Right forelimb (tissue), 1 donor: ENCODE measurements at places on chromosomes 4 and X.

GRCh38 chrX:96027407-96027806 is 657.2 kb upstream of the DIAPH2 start:
- DNase-seq: no peak

DNA sequence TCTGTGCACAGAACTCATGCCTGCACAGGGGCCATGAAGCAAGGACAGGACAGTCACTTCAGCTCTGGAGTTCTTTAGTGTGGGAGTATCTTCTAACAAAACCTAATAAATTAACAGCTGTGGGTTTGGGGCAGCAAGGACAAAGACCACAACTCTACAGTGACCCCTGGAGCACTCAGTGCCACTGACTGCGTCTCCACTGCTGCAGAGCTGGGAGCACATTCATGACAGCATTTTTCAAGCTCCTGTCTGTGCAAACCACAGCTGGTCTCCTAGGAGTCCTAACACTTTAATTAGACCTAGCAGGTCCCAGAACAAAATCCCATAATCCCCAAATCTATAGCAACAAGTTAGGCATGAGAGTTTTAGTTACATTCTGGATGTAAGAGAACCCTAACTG is 76.5 kb downstream of the RTL9 start:
- DNase-seq: no peak

GRCh38 chr4:67701517-67701850 is 529 bp upstream of the UBA6 start:
- no peak for DNase-seq

- no peak for DNase-seq
Measured at GRCh38 chr4:11415409-11416070, 13.2 kb downstream of the HS3ST1 start.

DNA sequence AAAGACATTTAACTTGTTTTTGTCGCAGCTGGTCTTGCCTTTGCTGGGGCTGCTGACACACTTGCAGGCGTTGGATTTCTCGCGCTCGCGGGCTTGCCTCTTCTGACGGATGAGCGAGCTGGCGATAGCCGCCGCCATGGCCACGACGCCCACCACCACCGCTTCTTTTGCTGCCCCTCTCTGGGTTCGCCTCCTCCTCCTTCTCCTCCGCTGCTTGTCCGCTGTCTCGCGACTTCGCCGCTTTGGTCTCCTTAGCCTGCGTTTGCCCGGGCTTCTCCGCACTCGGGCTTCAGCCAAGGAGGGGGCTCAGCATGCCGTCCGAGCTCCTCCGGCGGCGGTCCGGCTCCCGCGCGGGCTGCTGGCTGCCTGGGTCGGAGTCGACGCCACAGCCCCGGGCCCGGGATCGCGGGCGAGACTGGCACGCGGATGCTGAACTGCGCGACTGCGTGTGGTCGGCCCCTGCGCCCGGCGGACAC is 613 bp downstream of the FGF13 start:
- peak; percentile 56 for DNase-seq

GRCh38 chrX:150229030-150229429 is 134.1 kb upstream of the MAMLD1 start:
- DNase-seq: no peak

- no peak for DNase-seq
Measured at GRCh38 chr4:182795446-182796238, 121.5 kb downstream of the DCTD start.

DNA sequence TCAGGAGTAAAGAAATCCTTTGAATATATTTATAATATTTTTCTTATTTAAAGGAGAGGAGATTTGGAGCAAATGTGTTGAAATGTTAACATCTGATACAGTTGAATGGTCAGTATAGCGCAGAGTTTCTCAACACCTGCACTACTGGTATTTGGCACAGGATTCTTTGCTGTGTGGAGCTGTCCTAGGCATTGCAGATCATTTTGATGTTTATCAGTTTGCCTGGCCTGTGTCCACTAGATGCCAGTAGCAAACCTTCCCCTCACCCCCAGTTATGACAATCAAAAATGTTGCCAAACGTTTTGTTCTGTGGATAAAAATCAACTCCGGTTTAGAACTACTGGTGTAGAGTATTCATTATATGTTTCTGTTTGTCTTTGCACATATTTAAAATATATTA is 765.3 kb upstream of the SLIT2 start:
- no peak for DNase-seq

- no peak for DNase-seq
Measured at GRCh38 chr4:3308691-3309090, 15.9 kb downstream of the RGS12 start.

- no peak for DNase-seq
Measured at GRCh38 chr4:177001271-177002175, 208.8 kb upstream of the VEGFC start.

DNA sequence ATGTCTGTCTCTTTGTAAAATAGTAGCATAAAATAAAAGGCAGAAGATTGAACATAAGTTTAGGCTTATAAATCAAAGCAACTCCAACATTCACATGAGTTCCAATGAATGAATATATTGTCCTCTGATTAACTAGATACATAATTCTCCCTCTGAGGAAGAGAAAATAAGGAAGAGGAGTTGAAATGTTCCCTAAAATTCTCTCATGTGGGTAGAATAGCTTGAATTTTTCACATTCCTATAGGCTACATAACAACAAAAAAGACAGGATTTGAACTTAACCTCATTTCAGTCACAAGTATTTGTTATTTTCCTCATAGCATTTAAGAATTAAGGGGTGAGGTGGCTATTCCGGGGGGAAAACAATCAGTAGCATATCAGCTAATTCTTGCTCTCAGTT is 462.4 kb upstream of the NDST4 start:
- no peak for DNase-seq
